ENCODE measurements at places on chromosomes 12 and 14.

GRCh38 chr14:79254069-79254775 lies 957.1 kb downstream of the DIO2 start:
- DNase-seq: no peak

DNA sequence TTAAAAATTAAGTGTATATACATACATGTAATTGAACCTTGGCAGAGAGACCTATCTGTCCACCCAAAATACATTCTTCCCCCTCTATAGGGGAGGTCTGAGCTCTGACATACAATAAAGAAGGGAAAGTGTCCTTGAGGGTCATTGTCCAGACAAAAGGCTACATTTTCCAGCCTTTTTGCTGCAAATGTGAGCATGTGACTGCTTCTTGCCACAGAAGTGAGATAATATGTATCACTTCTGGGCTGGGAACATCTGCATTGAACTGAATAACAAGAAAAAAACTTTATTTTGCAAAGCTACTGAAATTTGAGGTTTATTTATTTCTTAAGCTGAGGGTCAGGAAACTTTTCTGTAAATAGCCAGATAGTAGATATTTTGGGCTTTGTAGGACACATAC lies 131.3 kb downstream of the TBC1D30 start:
- DNase-seq: no peak

- no peak for DNase-seq
Measured at GRCh38 chr14:89215114-89215513, 201.9 kb downstream of the FOXN3 start.

DNA sequence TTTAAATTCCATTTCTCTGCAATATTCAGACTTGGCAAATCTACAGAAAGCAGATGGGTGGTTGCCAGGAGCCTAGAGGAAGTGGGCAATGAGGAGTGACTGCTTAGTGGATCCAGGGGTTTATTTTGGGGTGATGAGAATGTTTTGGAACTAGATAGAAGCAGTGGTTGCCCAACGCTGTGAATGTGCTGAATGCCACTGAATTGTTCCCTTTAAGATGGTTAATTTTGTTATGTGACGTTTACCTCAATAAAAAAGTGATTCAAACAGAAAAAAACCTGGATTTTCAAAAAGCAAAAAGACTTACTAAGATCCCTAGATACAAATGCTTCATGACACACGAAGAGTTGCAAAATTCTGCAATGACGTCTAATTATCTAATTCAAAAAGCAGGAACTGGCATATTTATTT lies 34.2 kb downstream of the DAO start:
- DNase-seq: no peak

GRCh38 chr12:127162902-127163301 lies 1104.1 kb upstream of the TMEM132C start:
- DNase-seq: no peak

DNA sequence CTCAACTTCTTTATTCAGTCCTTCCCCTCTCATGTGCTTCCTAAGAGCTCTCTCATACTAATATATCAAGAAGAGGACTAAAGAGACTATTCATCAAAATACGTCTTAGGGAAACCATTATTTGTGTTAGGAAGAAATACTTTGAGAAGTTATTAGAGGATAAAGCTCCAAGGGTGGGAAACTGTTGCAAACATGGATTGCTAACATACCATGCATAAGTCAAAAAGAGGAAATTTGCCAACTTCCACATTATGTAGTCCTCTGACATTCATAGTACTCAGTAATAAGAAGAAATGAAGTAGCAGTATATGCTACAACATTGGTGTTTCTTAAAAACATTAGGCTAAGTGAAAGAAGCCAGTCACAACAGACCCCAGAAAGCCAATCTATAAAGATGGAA lies 128.8 kb upstream of the CLEC14A start:
- DNase-seq: no peak

DNA sequence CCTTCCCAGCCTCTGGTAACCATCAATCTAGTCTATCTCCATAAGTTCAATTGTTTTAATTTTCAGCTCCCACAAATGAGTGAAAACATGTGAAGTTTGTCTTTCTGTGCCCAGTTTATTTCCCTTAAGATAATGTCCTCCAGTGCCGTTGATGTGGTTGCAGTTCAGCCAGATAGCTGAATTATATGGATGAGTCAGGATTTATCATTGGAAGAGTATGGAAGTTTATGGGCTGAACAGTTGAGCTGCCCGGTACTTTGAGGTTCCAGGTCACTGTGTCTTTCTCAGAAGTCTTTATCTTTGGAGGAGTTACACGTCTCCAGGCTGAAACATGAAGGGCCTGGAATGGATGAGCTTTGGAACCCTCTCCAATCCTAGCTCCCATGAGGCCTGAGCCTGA lies 120.1 kb downstream of the ASCL4 start:
- no peak for DNase-seq

- DNase-seq: peak; percentile 10
Measured at GRCh38 chr12:3777206-3777809, 24.4 kb upstream of the CRACR2A start.

DNA sequence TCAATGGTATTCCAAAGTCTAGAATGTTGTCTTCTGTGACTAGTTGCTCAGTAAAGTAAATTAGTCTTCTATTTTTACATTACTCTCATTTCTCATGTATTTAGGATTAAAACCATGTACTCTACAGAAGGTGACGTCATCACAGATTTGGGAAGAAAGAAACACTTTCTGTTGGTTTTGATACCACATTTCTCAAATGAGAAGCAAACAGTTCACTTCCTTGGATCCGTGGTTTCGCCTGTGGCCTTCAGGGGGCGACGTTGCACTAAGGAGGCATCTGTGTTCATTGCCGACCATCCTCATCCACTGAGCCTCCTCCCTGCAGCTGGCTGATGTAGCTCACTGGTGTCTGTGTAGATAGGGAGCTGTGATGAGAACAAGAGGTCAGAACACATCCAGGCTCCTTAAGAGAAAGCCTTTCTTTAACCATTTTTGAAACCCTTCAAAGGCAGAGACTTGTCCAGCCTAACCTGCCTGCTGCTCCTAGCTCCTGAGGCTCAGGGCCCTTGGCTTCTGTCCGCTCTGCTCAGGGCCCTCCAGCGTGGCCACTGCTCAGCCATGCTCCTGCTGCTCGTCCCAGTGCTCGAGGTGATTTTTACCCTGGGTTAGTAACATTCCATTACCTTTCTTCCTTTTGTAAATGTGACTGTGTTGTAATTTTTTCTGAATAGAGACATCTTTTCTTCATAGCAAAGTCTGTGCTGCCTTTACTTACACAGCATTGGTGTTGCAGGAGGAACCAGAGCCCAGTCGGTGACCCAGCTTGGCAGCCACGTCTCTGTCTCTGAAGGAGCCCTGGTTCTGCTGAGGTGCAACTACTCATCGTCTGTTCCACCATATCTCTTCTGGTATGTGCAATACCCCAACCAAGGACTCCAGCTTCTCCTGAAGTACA lies 220.6 kb upstream of the OR4E1 start:
- no peak for DNase-seq

DNA sequence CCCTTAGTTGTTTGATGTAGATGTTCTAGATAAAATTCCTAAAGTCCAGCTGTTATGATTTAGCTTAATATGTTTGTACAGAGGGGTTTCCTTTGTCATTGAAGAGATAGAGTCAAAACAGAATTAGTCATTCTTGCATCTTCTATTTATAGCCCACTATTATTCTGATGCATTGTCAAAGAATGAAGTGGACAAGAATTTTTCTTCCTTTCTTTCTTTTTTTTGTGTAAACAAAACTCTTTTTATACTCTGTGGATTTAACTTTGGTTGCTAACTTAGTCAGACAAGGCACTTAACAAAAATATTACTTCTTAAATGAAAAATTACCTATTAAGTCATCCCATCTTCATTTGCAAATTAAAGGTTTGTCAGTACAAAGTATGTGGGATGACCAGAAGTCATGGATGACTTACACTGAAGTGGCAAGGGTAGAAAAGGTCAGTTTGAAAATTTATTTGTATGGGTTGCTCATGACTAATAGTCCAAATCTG lies 215.6 kb upstream of the DDHD1 start:
- peak; percentile 63 for DNase-seq

GRCh38 chr12:126856958-126857357 lies 1410.0 kb upstream of the TMEM132C start:
- DNase-seq: no peak

GRCh38 chr12:40616383-40616915 lies 75.8 kb upstream of the CNTN1 start:
- no peak for DNase-seq

DNA sequence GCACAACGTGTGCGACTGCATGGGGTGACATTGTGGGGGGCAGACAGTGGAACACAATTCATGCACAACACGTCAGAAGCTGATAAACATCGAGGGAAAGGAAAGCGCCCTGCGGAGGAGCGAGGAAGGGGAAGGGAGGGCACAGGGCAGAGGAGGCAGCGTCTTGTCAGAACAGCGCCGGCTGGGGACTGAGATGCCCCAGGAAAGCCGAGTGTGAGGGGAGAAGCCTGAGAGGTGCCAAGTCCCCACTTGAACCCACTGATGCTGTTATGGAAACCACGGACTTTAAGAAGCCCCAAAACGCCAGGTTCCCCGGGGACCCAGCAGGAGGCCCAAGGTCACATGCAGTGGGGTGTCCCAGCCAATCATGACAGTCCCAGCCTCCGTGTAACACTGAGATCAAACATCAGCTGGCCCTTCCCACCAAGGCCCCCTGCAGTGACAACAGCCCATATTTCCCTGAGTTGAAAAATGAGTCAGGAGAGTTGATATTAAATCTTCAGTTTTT lies 70.0 kb downstream of the GALNT9 start:
- no peak for DNase-seq

- DNase-seq: no peak
Measured at GRCh38 chr14:29814156-29815015, 113.3 kb downstream of the PRKD1 start.

GRCh38 chr12:57397441-57397840 lies 33.4 kb downstream of the R3HDM2 start:
- no peak for DNase-seq

- DNase-seq: no peak
Measured at GRCh38 chr12:4119157-4119761, 154.3 kb upstream of the CCND2 start.

- no peak for DNase-seq
Measured at GRCh38 chr12:3376779-3377455, 114.1 kb upstream of the PRMT8 start.

DNA sequence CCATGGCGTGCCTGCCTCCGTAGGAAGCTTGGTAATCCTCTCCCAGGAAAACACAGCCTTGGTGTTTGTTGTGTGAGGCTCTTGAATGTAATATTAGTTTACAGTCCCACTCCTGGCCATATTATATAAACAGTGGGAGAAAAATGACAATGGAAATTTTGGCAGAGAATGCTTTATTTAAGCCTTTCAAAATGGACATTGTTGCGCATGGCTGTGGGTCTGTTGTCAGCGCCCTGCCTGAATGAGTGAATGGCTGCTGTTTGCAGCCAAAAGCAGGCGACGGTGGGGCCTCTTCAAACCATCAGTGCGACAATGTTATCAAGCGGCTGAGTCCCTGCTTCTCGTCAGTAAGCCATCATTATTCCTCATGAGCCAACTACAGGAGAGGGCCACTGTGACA lies 201.8 kb upstream of the RMST start:
- DNase-seq: no peak

GRCh38 chr12:123024819-123025391 lies 44.4 kb downstream of the ARL6IP4 start:
- no peak for DNase-seq

DNA sequence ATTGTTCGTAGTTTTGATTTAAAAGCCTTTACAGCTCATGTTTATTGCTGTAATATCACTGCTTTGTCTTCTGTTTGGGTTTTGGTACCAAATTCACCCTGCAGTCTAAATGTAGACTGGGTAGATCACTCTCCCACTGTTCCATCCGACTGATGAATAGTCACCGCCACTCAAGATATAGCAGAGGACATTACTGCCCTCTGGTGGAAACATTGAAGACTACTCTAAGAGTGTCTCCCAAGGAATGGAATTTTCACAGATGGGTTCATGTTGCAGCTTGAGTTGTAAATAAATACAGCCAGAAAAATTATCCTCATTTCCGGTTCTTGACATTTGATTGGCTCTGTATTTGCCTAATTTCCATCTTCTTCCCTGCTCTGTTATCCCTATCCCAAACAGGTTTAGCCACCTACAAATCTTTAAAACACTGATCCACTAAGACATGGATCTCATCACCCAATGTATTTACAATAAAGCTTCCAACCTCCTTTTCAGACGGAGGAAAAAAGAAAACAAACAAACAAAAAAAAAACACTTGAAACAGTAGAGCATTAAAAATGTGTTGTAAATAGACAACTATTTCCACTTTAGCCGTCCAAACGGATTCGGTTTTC lies 198.3 kb upstream of the CPNE8 start:
- DNase-seq: no peak

DNA sequence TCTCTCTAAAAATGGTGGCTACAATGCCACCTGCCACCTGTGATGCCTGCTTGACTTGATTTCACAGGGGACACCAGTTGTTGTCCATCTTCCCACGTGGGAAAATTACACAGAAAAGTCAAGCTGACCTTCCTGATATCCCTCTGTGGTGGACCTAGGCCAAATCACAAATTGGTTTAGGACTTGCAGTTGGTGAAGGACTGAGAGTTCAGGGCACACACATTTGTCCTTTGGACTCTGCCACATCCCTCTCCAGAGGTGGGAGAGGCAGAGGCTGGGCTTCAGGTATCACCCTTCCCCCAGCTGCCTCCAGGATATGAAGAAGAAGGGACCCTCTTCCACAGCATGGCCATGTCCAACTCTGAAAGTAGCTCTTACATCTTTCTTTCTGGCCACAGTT lies 55.6 kb upstream of the NOS1 start:
- no peak for DNase-seq

GRCh38 chr12:13505224-13505623 lies 308.7 kb downstream of the EMP1 start:
- DNase-seq: no peak

- DNase-seq: no peak
Measured at GRCh38 chr12:116397148-116397547, 119.7 kb upstream of the MED13L start.

DNA sequence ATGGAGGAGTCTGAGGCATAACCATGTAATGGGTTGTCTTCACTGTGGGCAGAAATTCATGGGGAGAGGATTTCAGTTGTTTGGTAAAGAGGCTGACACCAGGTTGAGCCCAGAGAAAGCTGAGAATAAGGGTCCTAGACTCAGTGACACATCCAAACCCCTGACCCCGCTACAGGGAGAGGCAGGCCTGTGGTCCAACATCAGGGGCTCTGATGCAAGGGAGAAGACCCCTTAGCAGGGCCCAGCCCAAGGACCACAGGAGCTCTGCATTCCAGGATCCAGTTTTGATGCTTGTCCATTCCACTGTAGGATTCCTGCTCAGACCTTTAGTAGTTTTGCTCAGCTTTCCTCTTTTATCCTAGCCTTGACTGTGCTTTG lies 15.5 kb downstream of the GPR68 start:
- DNase-seq: no peak

All from AG04450 (cell line).